ENCODE measurements at places on chromosomes 16 and 17.

DNA sequence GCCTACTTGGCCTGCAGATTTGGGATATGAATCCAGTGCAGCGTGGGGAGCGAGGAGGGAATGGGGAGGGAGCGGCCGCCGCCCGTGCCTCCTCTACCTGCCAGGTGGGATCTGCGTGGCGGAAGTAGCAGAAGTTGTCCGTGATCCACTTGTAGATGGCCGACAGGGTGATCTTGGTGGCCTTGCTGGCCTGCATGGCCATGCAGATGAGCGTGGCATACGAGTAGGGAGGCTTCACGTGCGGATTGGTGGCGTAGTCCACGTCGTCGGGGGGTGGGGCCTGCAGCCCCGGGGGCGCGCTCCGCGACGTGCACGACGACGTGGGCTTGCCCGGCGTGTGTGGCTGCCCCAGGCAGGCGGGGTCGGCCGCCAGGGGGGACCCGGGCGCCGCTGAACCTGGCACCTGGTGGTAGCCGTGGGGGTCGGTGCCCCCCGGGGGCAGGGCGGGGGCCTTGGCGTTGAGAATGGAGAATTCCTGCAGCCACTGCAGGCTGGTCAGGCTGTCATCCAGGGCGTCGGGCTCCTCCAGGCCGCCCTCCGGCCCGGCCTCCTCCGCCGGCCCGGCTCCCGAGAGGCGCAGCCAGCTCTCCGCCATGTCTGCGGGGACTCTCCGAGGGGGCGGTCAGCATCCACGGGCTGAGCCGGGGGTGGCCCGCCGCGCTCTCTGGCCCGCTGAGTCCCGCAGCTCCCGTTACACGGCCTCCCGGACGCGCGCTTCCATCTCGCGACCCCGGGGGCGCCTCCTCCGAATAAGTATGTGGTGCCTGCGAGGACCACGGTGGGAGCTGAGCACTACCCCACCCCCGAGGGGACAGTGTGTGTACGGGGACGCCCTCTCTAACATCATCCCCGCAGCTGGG, 1.0 kb downstream of the FOXJ1 start:
- DNase-seq: no peak

GRCh38 chr17:39705786-39706348, 6.0 kb downstream of the ERBB2 start:
- no peak for DNase-seq

GRCh38 chr17:15957206-15957605, 12.3 kb downstream of the ADORA2B start:
- DNase-seq: no peak

GRCh38 chr16:35198223-35199199, 1739.1 kb downstream of the TP53TG3F start:
- DNase-seq: no peak

DNA sequence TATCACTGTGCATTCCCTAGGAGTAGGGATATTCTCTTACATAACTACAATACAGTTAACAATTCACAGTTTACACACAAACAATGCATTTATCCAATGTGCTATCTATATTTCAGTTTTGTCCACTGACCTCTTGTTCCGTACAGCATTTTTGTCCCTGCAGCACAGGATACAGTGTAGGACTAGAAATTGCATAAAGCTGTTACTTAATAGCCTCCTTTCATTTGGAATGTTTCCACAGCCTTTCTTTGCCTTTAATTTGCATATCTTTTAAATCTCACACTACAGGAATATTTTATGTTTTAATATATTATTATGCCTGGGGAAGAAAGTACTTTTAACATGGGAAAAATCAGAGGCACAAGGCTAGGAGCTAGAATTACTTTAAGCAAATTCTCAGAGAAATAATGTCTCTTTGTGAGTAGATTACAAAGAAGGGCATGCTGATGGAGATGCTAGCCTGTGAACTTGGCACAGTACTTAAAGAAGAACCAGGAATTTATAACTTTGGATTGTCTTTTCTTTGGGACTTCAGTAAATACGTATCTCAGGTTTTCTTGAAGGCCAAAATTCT, 144.3 kb downstream of the ITFG1 start:
- DNase-seq: no peak

- peak; percentile 69 for DNase-seq
These were observed 7.3 kb upstream of the TRPV2 start for GRCh38 chr17:16407911-16408588.

- DNase-seq: peak; percentile 56
These were observed 618 bp downstream of the GGA3 start for GRCh38 chr17:75260641-75261335.

GRCh38 chr16:78732696-78733095, 633.2 kb downstream of the WWOX start:
- DNase-seq: no peak

GRCh38 chr16:4358831-4359561, 7.9 kb upstream of the PAM16 start:
- no peak for DNase-seq

DNA sequence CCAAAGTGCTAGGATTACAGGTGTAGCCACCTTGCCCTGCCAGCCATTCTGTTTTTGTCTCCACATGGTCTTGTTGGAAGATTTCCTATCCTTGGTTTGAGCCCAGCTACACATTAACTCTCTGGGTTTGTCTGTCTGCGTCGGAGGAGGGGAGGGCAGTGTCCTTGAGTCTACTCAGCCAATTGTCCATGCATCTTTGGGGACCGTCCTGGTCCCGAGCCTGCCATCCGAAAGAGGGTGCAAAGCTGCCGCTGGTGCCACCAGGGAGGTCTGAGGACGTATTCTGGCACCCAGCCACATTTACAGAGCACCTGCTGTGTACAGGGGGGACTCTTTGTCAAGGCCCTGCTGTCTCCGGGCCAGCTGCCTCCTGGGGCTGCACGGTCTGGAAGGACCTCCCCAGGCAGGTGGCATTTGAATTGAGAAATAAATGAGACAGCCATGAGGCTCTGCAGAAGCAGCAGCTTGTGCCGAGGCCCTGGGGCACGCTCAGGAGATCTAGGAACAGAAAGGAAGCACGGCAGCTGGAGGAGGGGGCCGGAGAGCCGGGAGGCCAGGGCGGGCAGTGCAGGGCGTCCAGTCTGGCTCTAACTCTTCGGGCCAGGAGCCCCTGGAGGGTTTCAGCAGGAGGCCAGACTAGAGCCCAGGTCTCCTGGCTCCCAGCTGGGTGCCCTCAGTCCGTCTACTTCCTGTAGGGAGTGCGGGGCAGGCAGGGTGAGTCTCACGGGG, 1.5 kb downstream of the CYBA start:
- no peak for DNase-seq

- no peak for DNase-seq
These were observed 21.5 kb upstream of the CA4 start for GRCh38 chr17:60128171-60128859.
